ENCODE measurements at places on chromosomes 3 and 15.

- DNase-seq = no peak
These were observed 99.9 kb upstream of the MLF1 start for GRCh38 chr3:158470944-158471638.

DNA sequence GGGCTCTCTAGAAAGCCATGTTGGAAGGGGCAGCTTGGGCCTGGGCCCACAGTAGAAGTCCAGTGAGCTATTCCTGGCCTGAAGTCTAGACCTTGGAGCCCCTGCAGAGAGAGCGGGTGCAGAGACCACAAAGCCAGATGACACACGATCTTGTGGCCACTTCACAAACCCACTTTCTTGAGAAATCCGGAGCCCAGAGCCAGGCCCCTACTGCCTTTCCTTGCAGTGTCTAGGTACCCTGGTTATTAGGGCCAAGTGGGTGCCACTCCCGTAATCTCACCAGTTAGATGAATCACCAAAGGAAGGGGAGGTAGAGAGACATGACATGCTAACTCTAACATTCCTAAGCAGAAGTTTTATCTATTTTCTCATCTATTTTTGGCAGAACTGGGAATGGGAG, 72.5 kb upstream of the ADAMTSL3 start:
- DNase-seq = no peak

- no peak for DNase-seq
These were observed 504 bp downstream of the ABHD2 start for GRCh38 chr15:89088605-89089315.

DNA sequence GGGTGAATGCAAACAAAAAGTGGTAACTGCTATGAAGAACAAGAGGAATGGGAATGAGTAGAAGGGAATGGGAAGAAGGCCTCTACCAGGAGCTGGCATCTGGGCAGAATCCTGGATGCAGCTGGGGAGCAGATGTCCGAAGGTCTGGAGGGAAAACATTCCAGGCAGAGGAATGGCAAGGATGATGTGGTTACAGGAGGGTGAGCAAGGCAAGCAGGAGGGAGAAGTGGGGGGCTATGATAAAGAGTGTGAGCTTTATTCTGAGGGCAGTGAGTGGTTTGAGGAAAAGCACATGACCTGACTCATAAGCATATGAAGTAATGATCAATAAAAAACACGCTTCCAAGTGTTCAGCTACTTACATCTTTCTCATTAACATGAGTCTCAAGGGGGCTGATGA, 17.1 kb downstream of the SKIC8 start:
- no peak for DNase-seq

DNA sequence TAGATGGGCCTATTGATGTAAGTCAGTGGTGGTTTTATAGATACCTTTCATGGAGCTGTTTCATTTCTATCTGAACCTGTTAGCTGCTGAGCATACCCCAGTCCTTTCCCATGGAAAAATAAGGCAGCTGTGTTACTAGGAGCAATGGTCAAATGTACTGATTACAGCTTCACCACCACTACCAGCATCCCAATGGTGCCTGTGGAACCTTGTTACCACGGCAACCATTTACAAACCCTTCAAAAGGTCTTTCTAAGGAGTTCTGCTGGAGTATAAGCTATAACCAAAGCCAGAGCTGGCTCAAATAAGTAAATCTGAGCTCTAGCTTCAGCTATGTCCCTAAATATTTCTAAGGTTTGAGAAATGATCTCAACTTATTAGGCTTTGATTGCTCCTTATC, 133.4 kb upstream of the ACP3 start:
- DNase-seq = no peak

GRCh38 chr15:56095406-56095805, 102.0 kb upstream of the NEDD4 start:
- DNase-seq = no peak

Measured in NCI-H1417 treated with DMSO at 0.1 percent for 48 hours (cell line).